Right ventricle myocardium inferior (tissue), 1 donor: ENCODE measurements at places on chromosomes 1 and 21.

DNA sequence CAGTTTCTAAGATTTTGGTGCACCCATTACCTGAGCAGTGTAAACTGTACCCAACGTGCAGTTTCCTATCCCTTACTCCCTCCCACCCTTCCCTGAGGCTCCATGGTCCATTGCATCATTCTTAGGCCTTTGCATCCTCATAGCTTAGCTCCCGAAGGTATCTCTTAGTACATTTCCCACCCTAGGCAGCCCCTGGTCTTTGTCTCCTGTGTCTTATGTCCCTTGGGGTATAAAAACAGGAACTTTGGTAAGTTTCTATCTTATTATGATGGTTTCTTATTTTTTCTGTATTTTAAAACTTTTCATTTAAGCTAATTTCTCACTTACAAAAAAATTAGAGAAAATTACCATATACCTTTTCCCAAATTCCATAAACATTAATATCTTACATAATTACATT is 78.1 kb downstream of the URB2 start:
- DNase-seq, result no peak

GRCh38 chr1:57440096-57440495 is 16.2 kb upstream of the DAB1 start:
- DNase-seq, result no peak

DNA sequence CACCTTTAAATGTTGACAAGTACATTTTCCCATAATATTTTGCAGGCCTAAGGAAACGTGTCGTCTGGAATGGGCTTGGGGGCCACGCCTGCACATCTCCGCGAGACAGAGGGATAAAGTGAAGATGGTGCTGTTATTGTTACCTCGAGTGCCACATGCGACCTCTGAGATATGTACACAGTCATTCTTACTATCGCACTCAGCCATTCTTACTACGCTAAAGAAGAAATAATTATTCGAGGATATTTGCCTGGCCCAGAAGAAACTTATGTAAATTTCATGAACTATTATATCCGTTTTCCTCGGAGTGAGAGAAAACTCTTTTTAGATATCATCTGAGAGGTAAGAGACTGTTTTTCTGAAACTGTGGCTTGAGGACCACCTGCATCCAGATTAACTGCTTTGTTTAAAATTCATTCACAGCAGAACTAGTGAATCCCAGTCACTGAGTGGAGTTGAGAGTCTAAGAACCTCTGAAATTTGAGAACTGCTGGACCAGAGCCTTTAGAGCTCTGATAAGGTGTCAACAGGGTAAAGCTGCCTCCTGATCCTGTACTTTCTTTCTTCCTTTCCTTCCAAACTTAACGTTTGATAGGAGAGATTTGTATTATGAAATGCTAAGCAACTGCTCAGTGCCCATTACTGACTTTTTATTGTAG is 811 bp downstream of the EXO1 start:
- no peak for DNase-seq

GRCh38 chr1:183089025-183089639 is 65.9 kb downstream of the LAMC1 start:
- DNase-seq, result no peak

DNA sequence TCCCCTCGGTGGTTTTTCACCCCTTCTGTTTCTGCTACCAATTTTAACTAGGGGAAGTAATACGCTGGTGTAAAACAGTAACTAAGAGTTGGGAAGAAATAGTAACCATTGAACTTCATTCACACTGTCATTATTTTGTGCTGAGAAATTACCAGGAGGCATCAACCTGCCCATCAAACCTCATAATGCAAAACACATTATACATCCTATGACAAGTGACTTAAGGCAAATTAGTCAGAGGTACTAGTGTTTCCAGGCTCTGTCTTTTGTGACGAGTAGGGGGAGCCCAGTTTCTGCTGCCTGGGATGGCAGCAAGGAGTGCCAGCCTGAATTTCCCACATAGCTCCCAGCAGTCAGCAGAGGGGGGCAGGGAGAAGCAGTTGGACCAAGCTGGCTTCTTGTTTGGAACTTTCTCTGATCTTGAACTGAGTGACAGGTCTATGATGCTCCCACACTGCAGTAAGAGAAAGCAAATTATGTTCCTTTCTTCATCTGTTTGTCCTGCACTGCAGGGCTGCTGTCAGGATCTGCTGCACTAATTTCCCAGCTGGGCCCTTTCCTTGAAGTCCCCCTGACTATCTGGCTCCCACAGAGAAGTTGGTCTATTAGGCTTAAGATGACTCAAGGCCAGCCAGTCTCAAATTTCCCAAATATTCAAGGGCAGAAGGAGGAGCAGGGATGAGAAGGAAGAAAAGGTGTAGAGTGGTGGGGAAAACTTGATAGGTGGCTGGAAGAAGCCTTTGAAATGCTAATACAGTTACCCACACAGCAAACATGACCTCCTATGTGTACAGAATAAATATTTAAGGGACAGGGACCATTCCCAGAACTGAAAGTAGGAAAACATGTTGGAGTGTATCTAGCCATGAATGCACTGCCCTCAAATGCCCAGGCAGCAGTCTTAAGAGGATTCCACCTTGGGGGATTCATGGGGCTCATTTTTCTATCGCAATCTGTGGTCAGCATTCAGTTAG is 322.8 kb downstream of the SEC16B start:
- DNase-seq, result no peak

DNA sequence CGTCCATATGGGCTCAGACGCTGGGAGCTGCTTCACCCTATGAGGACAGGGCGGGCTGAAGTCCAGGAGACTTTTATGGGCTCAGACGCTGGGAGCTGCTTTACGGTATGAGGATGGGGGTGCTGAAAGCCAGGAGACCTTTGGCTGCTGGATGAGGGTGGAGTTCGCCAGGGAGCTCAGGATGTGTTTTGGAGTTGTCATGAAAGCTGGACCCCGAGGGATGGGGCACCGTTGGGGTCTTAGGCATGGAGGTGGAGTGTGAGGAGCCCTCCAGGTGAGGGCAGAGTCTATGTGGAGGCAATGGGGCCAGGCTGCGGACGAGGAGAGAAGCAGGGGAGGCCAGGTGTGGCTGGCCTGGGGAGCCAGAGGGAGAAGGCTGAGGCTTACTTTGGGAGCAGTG is 27.5 kb downstream of the TRPM2 start:
- DNase-seq, result no peak

DNA sequence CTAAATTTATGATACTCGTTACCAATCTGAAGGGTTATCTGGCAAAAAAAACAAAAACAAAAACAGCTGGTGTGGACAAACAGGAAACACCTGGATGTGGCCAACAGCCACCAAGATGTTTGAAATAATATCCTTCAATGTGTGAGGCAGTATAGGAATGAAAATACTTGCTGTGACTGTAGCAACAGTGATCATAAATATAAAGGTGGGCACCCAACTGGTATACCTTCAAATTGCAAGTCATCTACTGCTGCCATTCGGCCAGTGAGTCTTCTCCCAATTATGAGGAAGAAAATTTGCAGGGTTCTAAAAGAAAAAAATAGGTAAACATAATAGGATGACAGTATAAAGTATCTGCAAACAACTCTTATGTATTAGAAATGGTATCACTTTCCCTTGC is 916 bp downstream of the YIPF1 start:
- DNase-seq, result no peak

GRCh38 chr1:198909973-198910372 is 271.1 kb downstream of the PTPRC start:
- DNase-seq, result no peak

- no peak for DNase-seq
Measured at GRCh38 chr1:200233393-200233792, 176.4 kb downstream of the ZNF281 start.

GRCh38 chr1:2019172-2019543 is at the start of gene GABRD:
TSS of gene GABRD (plus strand) at chr1:2019345. CDS start at chr1:2019424, 79 bp downstream.
- no peak for DNase-seq

DNA sequence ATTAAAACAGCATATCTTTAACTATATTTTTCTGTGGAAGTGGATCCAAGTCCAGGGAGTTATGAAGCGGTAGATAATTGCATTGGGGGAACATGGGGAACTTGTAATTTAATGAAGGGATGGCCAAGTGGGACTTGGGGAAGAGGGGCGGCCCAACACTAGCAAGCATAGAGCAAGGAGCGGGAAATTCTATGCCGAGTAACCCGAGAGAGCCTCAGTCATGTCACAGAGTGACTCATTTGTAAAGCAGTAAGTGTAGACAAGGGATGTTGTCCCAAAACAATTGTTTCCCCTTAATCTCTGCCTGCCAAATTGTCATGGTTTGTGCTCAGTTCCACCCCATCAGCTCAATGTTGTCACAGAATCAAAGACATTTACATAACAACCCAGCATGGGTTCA is 620.1 kb downstream of the AJAP1 start:
- no peak for DNase-seq

DNA sequence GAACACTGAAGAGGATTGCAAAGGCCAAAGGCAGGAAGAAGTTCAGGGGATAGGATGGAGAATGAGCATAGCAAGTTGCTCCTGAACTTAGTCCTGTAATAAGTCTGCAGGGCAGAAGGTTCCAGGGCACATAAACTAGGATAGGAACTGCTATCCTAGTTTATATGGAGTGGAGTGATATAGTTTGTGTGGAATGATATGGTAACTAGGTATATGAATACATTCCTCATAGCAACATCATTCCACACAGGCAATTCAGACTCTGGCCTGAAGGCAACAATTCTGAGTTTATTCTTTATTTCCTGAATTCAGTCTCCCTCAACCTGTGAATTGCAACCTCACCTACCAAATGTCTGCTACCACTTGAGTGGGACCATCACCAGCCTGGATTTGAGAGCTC is 154.9 kb upstream of the GREM2 start:
- no peak for DNase-seq

GRCh38 chr1:66489972-66490601 is 43.9 kb upstream of the SGIP1 start:
- no peak for DNase-seq

DNA sequence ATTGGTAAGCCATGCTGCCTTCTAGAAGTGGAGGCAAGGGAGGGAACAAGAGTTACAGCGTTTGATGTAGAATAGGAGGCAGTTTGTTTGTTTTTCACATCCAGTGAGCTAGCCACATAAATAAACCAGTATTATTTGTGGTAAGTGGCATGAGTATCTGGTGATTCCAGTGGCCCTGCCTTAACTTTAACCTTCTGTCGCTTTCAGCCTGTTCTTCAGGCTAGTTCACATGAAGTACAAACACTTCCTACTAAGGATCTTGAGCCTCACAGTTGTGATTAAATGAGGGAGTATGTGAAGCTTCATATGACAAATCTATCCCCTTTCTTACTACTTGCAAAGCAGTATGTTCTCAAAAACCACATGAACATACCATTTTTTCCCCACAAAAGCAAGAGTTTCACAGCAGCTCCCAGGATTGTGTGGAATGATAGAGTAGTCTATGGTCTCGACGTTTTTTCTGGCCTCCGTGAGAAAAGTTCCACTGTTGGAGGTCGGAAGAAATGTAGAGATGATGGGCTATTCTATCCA is 59.5 kb downstream of the PHACTR4 start:
- DNase-seq, result no peak

GRCh38 chr1:24850328-24850920 is 79.7 kb downstream of the RUNX3 start:
- no peak for DNase-seq

- no peak for DNase-seq
Measured at GRCh38 chr1:59020151-59020997, 236.5 kb upstream of the JUN start.

DNA sequence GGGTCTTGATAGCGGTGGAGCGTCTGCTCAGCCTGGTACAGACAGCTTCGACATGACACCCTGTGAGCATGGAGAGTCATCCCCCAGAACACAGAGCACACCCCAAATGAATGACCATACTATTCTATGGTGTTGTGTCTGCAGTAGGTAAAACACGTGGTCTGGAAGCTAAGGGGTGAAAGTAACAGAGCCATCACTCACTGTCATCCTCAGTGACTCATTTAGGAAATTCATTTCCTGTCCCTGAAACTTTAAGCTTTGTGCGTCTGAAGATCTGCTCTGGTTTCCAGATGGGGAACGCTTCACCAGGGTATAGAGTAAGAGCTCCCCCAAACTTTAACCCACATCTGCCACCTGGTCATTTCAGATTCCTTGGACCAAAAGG is 94.8 kb upstream of the DISP3 start:
- DNase-seq, result no peak

GRCh38 chr1:28236656-28237322 is 865 bp downstream of the ATP5IF1 start:
- no peak for DNase-seq

GRCh38 chr1:70874818-70875217 is 172.8 kb downstream of the PTGER3 start:
- DNase-seq, result no peak

DNA sequence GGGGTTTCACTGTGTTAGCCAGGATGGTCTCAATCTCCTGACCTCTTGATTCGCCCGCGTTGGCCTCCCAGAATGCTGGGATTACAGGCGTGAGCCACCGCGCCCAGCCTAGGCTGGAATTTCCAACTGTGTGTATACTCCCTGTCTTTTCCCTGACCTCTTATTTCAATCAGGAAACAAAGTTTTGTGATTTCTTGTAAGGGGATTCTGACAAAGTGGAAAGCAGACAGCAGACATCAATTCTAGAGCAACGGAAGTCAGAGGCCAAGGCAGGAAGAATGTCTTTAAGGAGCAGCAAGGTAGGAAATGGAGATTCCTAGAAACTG is 36.0 kb upstream of the SLC44A3 start:
- DNase-seq, result no peak

- no peak for DNase-seq
Measured at GRCh38 chr1:16162163-16162822, 6.4 kb upstream of the EPHA2 start.
